A673 (cell line): ENCODE measurements at places on chromosomes 4 and X. TPM values are rescaled to one million over a fixed set of nuclear protein-coding genes. Genes with fewer than 3 reads are reported as not detected.

DNA sequence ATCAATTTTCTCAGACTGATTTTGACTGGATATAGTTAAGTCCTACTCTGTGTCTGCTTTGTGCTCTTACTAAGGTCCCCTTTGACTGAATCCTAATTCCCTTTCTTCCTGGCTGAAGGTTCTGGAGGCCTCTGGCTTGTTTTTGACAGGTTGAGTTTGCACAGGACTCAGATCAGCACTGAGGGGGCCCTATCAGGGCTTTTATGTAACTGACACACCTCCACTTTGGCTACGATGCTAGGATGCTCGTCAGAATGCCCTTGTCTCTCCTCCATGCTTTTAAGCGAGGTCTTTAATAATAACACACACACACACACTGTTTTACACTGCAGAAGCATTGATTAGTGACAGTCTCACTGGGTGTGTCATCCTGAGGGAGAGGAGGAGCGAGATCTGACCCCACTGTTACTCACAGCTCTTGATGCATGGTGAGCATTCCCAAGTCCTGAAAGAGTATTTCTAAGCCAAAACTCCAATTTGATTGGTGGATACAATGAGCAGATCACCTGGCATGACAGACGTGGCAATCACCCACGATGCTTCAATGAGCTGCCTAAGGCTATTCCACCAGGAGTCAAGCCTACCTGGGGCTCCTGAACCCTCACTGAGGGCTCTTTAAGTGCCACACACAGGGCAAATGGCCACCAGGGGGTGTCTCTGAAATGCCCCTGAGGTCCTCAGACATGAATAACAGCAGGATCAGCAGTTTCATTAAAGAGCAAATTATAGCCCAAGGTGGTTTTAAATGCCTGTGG lies 130.4 kb upstream of the CPEB2 start:
- no peak overlapping the region for H3K4me3 ChIP-seq
- H3K4me1 ChIP-seq, result peaks cover 2% of the 10 kb centered on the region
- no peak overlapping the region for H3K27ac ChIP-seq
- DNase-seq, result no peak
- no peaks in the 10 kb centered on the region for H3K27me3 ChIP-seq
- no peaks in the 10 kb centered on the region for H3K36me3 ChIP-seq

DNA sequence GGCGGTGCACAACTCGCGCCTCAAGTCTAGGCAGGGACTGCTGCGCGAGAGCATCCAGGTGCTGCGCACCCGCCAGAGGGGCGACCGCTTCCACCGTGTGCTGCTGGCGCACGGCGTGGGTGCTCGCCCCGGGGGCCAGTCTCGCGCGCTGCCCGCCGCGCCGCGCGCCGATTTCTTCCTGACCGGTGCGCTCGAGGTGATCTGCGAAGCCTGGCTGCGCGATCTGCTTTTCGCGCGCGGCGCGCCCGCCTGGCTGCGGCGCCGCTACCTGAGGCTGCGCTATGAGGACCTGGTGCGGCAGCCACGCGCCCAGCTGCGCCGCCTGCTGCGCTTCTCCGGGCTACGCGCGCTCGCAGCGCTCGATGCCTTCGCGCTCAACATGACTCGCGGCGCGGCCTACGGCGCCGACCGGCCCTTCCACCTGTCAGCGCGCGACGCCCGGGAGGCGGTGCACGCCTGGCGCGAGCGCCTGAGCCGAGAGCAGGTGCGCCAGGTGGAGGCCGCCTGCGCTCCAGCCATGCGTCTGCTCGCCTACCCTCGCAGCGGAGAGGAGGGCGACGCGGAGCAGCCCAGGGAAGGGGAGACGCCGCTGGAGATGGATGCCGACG lies 1.3 kb downstream of the CHST7 start:
- H3K4me1 ChIP-seq, result peaks cover 30% of the 10 kb centered on the region
- peak overlapping the region; percentile 58 for H3K4me3 ChIP-seq
- H3K36me3 ChIP-seq, result no peaks in the 10 kb centered on the region

GRCh38 chr4:57148831-57149505 lies 38.8 kb upstream of the IGFBP7 start:
- H3K4me3 ChIP-seq, result no peak overlapping the region
- no peaks in the 10 kb centered on the region for H3K36me3 ChIP-seq
- no peaks in the 10 kb centered on the region for H3K27me3 ChIP-seq
- no peak for DNase-seq
- no peaks in the 10 kb centered on the region for H3K4me1 ChIP-seq

DNA sequence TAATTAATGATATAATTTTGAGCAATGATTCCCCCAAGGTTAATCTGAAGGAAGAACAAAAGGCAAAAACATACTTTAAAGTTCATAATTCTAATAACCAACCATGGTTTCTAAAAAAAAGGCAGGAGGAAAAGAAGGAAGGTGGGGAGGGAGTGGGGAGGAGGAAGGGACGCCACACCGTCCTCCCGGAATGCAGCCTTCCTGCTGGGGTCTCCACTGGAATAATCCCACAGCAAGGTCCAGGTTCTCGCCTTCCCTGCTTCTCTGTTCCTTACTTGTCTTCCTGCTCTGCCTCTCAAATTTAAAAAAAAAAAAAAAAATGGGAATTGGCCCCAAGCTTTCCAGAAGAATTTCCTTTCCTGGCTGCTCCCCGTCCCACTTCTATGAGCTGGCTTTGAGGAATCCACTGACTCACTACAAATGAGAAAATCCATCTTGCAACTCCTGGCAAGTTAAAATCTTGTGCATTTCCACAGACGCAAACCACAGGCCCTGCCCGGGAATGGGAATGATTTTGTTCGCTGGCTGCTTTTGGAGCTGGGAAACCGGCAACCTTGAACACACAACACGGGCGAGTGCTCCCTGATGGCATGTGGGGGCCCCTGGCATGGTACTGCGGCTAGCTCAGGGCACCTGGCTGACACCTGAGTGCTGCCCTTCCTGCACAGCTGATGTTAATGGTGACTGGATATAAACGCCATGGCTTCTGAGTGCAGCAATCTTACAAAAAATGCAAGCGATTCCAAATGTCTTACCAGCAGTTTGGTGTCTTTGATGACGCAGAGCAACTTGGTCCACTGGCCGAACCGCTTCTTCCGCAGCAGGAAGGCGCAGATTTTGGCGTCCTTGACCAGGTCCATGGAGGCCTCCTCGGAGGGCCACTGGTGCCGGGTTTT lies 97.0 kb downstream of the AFAP1 start:
- peak overlapping the region; percentile 35 for H3K27ac ChIP-seq
- peaks cover 16% of the 10 kb centered on the region for H3K36me3 ChIP-seq
- no peak overlapping the region for H3K4me3 ChIP-seq
- H3K27me3 ChIP-seq, result no peaks in the 10 kb centered on the region
- DNase-seq, result no peak
- H3K4me1 ChIP-seq, result peaks cover 5% of the 10 kb centered on the region

Gene SCRG1
- 0.09 TPM in 1 of 2 replicates, not detected in the other for total RNA-seq

Gene ALB
- not detected in 2 replicates for total RNA-seq
